ENCODE measurements at places on chromosomes 11 and 22.

- DNase-seq: peak; percentile 17
Observed at GRCh38 chr22:50218996-50219727, 18.4 kb downstream of the SELENOO start.

GRCh38 chr11:11449327-11449726 is 96.3 kb upstream of the CSNK2A3 start:
- DNase-seq: no peak

GRCh38 chr11:11070976-11071375 is 213.1 kb upstream of the ZBED5 start:
- no peak for DNase-seq

GRCh38 chr11:113488931-113489351 is 13.7 kb upstream of the DRD2 start:
- DNase-seq: no peak

DNA sequence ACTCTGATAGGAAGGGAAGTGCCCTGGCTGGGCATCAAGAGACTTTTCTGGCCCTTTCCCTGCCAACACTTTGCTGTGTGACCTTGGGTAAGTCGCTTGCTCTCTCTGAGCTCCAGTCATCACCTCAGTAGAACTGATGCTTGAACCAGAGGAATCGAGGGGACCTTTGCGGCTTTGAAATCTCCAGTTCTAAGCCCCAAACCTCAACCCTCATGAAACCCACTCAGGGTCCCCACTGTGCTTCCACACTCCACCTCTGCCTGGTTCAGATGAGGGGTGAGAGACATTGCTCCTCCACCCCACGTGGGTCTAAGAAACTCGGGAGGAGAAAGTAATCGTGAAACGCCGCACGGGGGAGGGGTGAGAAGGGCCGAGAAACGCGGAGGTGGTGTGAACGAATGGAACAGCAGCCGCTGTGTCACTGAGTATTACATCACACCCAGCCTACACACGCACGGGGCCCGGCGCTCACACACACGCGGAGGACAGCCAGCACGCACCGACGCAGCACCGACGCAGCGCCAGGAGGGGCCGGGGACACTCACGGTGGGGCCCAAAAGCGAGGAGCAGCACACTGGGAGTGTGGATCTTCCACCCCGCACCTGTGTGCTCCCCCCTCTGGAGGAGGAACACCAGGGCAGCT is 4.3 kb downstream of the RTN4RL2 start:
- no peak for DNase-seq

GRCh38 chr11:78562398-78562797 is 12.3 kb downstream of the NARS2 start:
- no peak for DNase-seq

DNA sequence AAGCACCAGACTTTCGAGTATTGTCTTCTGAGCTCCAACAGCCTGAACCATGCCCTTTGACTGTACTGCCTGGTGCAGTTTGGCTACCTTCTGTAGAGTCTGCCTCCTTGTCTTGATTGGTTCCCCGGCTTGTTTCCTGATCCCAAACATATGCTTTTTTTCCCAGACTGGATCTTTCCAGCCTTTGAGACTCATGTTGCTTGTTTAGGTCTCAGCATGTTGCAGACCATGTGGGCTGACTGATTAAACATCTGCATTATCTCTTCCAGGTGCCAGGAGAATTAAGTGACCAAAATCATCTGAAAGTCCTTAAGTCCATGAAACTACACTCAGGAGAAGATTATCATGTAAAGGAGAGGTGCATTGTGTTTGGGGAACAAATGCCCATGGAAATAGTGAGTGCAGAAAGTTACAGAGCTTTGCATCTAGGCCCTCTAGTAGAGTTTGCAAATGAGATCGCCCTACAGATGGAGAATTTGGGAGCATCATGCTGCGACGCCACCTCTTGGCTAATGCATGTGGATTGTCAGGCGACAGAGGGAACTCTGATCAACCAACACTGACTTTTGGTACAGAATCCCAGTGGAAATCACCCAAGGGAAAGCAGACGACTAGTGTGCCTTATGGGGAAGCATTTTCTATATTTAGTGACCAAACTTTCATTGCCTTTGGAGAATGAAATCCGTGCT is 188.8 kb downstream of the BLID start:
- DNase-seq: no peak

DNA sequence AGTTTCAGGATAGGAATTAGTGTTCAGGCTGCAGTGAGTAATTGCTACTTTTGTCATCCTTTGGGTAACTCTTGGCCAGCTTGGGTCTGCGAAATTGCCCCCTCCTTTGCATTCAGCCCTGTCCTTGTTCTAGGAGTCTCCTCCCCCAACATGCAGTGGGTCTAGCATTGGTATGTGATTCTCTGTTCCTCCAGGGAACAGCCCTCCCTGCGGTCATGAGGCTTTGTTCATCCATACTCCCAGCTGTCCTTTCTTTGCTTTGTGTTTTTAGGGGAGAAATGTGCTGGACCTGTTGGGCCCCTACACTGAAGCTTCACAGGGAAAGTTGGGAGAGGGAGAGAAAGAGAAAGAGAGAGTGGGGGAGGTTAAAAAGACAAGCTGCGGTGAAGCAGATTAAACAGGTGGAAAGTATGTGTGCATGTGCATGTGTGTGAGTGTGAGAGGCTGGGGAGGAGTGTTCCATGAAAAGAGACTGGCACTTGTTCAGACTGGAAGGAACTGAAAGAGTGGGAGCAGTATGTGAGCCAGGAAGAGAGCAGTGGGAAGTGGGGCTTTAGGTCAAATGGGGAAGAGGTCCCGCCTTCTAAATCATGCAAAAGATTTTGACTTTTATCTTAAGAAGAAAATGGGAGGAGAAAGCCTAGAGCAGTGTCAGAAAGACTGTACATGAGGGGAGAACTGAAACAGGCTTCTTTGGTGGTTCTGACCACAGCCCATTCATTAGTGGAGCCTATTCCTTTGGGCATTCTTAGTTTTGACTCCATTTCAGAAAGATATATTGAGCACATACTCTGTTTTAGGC is 17.9 kb upstream of the SESN3 start:
- no peak for DNase-seq

DNA sequence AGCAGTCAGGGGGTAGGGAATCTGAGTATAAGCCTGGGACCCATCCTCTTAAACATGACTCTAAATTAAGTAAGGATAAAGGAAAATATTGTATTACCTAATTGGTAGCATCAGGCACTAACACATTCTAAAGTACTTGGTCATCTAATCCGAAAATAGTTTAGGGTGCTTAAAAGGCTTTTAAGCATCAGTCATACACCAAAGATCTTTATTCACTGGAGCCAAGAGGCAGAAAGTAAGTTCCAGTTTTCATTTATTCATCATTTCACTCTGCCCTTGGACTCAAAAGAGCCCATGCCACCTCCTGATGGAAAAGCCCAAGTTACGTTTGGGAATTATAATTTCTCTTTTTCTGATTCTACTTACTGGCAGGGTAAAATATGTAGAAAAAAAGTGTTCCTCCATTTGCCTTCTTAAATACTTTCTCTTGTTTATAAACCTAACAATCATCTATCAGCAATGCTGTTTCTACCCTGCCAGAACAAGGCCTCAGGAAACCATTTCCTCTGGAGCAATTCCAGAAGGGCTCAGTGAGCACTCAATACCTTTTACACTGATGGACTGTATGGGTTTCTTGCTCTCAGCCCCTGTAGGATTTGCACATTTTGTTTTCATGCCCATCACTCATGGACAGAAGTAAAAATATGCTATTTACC is 120.1 kb upstream of the SLC5A12 start:
- DNase-seq: no peak

All from NCI-H1436 (cell line).